ENCODE measurements at places on chromosomes 4 and X. TPM values are rescaled to one million over a fixed set of nuclear protein-coding genes. Genes with fewer than 3 reads are reported as not detected.
A peak's percentile ranks its signal among the peaks of the same experiment; 100 is the strongest.

DNA sequence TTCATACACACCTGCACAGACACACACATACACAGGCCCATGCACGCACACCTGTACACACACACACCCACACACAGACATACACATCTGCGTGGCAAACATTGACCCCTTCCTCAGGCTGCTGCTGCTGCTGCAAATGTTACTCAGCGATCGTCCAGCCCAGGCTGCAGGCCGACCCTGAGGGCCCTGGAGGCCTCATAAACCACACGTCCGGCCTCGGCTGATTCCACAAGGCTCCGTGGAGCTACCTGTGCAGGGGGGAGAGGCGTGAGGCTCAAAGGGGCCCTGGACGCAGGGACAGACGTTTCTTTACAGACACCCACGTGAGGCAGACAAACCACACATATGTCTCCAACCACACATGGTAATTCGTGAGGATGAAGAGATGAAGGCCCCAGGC lies 53.9 kb upstream of the PPP2R3B start:
- DNase-seq: no peak

DNA sequence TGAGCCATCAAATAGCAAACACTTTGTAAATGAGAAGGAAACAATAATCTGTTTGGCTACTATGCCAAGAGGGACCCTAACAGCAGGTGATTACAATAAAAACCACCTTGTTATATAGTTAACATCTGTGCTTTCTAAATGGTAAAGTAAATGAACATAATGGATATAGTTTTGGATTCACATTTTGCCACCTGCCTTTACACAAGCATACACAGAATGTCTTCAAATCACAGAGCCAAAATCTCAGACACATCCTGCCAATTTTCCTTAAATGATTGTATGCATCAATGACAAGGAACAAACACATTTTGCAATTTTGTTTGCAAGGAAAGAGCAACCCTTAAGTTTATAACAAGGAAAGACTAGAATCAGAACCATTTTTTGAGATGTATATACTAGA lies 334.2 kb downstream of the FSTL5 start:
- DNase-seq: no peak

DNA sequence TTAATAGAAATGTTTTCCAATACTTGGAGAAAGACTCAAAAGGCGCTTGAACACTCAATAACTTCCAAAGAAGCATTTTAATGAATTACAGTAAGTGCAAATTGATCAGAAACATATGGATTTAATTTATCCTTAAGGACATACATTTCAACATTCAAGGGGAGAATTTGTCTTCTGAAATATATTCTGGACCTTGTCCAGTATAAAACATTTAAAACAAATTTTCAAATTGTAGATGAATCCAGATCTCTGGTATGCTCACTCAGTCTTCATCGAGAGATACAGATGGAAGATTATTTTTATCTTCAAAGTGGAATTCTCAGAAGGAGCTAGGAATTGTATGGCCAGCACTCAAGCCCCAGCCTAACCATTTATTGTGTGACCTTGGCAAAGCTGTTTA lies 310.4 kb downstream of the ZNF674 start:
- DNase-seq: no peak

DNA sequence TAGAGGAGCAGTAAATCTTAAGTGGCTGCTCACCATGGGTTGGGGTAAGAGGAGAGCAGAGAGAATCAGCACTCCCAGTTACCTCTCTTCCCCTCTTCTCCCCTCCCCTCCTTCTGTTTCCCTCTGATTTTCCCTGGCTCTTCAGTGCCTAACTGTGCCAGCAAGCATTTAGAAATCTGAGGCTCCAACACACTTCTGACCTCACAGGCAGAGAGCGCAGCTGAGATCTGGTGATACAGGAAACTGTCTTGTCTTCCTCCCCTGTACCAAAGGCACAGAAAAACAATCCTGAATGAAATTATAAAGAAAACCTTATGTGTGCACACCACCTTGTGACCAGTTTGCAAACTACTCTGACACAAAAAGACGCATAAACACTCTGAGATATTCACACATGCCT lies 82.4 kb upstream of the SMIM10 start:
- peak; percentile 51 for DNase-seq

DNA sequence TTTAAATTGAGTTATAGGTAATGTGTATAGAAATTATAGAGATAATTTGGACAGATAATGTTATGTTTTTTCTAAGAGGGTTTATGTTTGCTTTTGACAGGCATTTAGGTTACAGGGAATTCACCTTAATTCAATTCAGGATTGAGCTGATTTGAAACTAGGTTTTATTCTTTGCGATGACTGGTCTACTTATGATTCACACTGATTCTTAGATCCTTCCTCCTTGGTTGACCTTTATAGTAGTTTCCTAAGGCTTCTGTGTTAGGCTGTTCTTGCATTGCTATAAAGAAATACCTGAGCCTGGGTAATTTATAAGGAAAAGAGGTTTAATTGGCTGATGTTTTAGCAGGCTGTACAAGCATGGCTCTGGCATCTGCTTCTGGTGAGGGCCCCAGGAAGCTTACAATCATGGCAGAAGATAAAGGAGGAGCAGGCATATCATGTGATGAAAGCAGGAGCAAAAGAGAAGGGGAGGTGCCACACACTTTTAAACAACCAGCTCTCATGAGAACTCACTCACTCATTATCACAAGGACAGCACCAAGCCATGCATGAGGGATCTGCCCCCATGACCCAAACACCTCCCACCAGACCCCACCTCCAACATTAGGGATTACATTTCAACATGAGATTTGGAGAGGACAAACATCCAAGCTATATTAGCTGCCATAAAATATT lies 155.0 kb upstream of the SFRP2 start:
- no peak for DNase-seq

Gene GYPE
- 1.2 TPM for total RNA-seq

- no peak for DNase-seq
These were observed 74.6 kb downstream of the CORIN start for GRCh38 chr4:47763279-47763678.

DNA sequence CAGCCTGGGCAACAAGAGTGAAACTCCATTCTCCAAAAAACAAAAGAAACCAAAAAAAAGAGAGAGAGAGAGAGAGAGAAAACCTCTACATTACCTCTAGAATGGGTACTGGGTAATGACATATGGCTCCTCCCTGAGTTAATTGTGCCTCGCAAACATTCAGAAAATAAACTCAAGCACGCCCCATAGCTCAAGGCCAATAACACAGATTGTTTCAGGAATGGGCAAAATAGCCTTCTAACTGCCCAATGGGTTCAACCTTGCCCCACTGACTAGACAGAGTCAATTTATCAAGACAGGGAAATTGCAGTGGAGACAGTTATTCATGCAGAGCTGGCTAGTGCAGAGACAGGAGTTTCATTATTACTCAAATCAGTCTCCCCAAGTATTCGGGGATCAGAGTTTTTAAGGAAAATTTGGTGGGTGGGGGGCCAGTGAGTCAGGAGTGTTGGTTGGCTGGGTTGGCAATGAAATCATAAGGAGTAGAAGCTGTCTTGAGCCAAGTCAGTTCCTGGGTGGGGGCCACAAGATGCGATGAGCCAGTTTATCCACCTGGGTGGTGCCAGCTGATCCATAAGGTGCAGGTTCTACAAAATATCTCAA lies 25.1 kb downstream of the NIPAL1 start:
- DNase-seq: no peak

Gene NPY1R
- 0.72 TPM for total RNA-seq

GRCh38 chrX:129663171-129663570 lies 8.4 kb upstream of the APLN start:
- DNase-seq: no peak

Gene FAM9C
- total RNA-seq: 3.9 TPM

DNA sequence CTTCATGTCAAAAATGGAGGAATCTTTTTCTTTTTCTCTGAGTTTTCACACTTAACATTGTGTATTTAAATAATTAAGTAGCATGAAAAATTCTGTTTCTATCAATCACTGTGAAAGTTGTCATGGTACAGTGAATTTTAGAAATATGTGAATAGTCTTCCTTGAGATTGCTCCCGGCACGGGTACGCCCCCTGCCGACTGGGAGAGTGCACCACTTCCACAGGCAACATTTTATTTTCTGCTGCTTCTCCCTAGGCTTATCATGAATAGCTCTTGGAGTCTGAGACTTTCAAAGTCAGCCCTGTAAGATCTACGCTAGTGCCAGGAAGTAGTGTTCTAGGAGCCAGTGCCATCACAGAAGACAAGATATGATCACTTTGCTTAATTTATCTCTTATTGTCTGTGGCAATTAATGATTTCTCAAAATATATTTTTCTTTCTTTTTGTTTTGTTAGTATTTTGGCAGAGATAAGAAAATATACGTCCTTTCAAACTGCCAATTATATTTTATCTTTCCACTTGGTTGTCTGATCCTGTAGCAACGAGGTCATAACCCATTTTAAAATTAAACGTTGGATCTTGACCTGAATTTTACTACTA lies 763.8 kb upstream of the AADAT start:
- DNase-seq: peak; percentile 17

Gene GALNTL6
- total RNA-seq: 6.5 TPM

GRCh38 chrX:21586001-21586400 lies 72.1 kb downstream of the KLHL34 start:
- no peak for DNase-seq

- DNase-seq: no peak
These were observed 25.4 kb downstream of the CLCN5 start for GRCh38 chrX:49947781-49948180.

Gene PRRG1
- total RNA-seq: 9.9 TPM

DNA sequence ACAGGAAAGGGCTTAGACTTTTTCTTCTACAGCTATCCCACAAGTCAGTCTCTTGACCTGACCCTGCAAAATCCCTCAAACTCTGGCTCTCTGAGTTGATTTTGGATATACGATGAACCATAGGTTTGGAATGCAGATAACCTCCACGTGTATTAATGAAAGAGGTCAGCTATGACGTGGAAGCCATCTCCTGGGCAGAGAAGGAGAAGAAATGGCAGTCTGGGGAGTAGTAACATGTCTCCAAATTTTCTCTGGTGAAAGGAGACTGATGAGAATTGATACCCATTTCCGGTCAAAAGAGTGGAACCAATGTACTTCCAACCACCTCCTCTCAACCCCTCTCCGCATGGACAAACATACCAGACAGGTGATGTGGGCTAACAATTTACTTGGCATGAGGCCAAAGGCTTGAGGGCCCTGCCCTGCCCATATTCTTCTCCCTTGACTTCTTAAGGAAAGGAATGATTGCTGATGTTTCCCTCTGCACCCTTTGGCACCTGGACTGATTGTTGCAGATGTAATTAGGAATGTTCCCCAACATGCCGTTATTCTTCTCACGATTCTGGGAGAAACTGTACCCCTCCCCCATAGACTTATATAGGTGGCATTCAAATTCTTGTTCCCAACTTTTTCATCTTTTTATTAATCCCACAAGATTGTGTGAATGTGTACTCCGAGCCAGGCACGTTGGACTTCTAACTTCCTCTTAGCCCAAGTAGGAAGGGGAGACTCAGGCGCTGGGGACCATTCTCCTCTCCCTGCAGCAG lies 580 bp upstream of the PLS3 start:
- peak; percentile 39 for DNase-seq

- no peak for DNase-seq
These were observed 35.1 kb downstream of the PIGG start for GRCh38 chr4:534101-534575.

DNA sequence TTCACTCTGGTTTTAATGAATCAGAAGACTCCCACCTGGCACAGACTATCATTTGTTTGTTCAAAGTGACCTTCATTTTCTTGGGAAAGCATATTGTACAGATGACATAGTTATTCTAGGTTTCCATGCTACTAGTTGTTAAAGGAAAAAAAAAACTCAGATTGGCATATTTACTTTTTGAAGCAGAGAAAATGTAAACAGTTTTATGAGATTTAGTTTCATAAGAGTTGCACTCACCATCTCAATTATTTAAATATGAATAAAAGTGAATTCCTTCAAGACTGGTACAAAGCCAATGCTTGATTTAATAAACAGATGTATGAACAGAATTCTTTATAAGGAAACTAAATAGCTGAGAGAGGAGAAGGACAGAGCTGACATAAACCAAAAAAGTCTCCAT lies 280.3 kb upstream of the UGT8 start:
- DNase-seq: peak; percentile 1

GRCh38 chr4:176939445-176939844 lies 146.7 kb upstream of the VEGFC start:
- DNase-seq: peak; percentile 14
